ENCODE measurements at places on chromosomes 2 and 18. TPM values are rescaled to one million over a fixed set of nuclear protein-coding genes. Genes with fewer than 3 reads are reported as not detected.

LAMA3 gene
- total RNA-seq, result 2.1 TPM

ABCA12 gene
- total RNA-seq, result 0.05 TPM

CLIP4 gene
- 26.4 TPM for total RNA-seq

BCL11A gene
- total RNA-seq, result not detected

C18orf32 gene
- total RNA-seq, result 18.0 TPM
